DMS153 (cell line): ENCODE measurements at places on chromosomes 5 and 9.

- DNase-seq, result no peak
These were observed 163.6 kb downstream of the ZDHHC21 start for GRCh38 chr9:14529629-14530028.

GRCh38 chr5:86971034-86971571 lies 296.6 kb upstream of the RASA1 start:
- no peak for DNase-seq

- no peak for DNase-seq
These were observed 30.7 kb upstream of the TMEM250 start for GRCh38 chr9:136149337-136149736.

DNA sequence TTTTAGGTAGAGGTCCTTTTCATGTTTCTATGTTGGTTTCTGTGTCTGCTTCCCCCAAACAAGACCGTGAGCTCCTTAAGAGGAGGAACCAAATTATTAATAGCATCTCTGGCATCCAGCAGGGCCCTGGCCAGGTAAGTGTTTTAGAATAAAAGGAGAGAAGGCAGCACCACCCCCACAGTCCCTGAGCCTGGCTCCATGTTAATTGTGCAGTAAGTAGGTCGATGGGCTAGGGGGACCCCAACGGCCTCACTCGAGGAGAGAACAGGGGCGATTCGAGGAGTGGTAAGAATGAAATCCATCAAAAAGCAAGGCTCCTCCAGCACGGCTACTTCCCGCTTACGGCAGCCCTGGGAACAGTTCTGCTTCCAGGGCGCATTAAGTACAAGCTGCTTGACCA lies 67.0 kb downstream of the GABBR2 start:
- no peak for DNase-seq

DNA sequence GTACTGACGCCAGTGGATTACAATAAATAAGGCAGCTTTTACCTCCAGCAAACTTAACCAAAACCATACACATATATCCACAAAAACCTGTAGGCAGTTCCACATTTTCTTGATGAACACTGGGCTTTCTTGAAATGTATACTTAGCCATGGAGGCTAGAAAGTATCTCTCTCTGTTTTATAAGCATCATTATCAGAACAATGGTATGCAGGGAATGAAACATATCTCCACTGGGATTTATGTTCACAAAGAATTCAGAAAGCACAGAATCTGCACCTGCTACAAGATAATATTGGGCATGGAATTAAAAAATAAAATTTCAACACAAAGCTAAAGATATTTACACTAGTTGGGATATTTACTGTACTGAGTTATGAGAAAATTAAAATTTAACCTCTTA lies 126.1 kb upstream of the RASA1 start:
- DNase-seq, result no peak

GRCh38 chr5:116378777-116379121 lies 195.9 kb downstream of the SEMA6A start:
- DNase-seq, result no peak

DNA sequence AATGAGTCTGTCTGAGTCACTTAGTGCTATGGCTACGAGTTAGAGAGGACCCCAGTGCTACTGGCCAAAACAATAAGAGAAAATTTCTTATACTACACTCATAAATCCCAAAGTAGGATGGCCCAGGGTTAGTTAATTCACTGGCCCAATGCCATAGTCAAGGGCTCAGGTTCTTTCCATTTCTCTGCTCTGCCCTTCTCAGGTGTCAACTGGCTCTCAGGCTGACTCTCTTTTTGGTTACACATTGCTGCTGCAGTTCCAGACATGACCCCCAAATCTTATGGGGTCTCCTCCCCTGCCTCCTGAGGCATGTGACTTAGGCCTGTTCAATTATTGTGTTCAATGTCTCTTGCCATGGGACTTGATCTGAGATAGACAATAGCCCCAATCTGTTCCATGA lies 70.4 kb downstream of the ARHGEF37 start:
- DNase-seq, result no peak

- DNase-seq, result no peak
These were observed 83.7 kb downstream of the TRPM6 start for GRCh38 chr9:74804018-74804385.

GRCh38 chr5:8865686-8866374 lies 680.0 kb downstream of the SEMA5A start:
- no peak for DNase-seq

GRCh38 chr9:131668439-131669268 lies 71.2 kb downstream of the RAPGEF1 start:
- no peak for DNase-seq

DNA sequence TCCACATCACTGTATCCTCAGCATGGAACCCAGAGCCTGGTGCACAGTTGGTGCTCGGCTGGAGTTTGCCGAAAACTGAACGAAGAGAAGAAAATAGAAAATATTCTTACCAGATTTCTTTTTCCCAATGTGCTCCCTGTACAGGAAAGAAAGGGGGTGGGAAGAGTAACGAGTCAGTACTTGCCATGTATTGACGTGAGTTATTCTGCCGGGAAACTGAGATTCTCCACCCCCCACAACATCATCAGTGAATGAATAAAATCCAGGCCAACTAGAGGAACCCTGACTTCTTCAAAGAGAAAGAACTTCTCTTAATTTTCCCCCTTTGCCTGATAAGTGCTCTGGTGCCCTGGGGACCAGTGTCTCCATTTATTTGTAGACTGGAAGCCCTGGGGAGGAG lies 80.6 kb downstream of the SH3PXD2B start:
- DNase-seq, result no peak

- no peak for DNase-seq
These were observed 331.1 kb downstream of the TMEM38B start for GRCh38 chr9:106025453-106025852.

GRCh38 chr5:160133918-160134304 lies 14.7 kb upstream of the PWWP2A start:
- no peak for DNase-seq

- DNase-seq, result peak; percentile 47
These were observed 72.1 kb upstream of the ATP10B start for GRCh38 chr5:160923936-160924710.

DNA sequence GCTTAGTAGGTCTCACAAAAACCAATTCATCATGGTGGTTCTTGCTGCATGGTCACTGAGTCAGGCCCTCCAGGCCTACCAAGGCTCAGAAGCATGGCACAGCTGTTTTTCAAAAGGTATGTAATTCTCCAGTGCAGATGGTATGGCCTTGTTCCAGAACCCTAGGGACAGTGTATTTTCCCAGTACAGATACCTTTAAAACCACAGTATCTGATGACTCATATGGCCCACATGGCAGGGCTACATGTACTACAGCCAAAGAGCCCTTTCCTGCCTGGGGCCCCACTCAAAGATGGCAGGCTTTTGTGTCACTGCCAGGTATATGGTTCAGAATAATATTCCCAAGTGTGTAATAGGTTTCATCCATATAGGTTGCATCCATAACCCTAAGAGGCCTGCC lies 16.5 kb downstream of the CSF2 start:
- DNase-seq, result no peak

DNA sequence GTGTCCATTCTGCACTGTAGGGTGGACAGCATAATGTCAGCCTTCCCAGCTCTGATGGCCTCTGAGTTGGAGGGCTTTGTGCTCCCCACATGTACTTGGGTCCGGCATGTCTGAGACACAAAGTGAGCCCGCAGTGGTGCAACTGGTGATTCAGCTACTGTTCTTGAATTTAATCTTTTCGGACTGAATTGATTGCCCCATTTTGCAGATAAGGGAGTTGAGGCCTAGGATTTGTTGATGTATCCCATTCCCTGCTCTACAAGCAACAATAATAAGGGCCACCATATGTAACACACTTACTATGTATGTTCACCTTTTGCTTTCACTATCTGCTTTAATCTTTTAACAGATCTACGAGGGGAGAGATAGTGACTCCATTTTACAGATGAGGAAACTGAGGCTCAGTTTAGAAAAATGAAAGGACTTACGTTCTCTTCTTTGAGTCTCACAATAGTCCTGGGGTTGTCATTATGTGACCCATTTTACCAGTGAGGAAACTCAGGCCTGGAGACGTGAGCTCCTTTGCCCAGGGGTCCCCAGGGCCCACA lies 4.5 kb downstream of the GSN start:
- DNase-seq, result no peak

DNA sequence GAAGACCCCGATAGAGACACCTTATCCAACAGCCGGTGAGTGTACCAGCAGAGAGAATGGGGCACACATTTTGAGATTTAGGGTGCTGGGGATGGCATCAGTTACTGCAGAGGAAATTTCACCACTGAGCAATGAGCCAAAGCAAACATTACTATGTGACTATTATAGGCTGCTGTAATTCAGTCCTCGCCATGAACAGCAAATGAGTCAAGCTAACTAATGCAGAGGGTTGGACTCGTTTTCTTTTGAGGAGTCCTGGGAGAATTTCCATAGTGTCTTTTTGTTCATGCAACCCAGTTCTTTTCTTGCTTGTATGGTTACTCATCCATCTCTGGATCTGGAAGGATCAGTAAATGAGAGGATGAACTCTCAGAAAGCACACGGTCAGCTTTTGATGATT lies 323.8 kb downstream of the PSAT1 start:
- no peak for DNase-seq

- DNase-seq, result no peak
These were observed 38.9 kb upstream of the GNAQ start for GRCh38 chr9:78070521-78070920.

- DNase-seq, result no peak
These were observed 2.3 kb downstream of the ANXA2R start for GRCh38 chr5:43037636-43038495.

DNA sequence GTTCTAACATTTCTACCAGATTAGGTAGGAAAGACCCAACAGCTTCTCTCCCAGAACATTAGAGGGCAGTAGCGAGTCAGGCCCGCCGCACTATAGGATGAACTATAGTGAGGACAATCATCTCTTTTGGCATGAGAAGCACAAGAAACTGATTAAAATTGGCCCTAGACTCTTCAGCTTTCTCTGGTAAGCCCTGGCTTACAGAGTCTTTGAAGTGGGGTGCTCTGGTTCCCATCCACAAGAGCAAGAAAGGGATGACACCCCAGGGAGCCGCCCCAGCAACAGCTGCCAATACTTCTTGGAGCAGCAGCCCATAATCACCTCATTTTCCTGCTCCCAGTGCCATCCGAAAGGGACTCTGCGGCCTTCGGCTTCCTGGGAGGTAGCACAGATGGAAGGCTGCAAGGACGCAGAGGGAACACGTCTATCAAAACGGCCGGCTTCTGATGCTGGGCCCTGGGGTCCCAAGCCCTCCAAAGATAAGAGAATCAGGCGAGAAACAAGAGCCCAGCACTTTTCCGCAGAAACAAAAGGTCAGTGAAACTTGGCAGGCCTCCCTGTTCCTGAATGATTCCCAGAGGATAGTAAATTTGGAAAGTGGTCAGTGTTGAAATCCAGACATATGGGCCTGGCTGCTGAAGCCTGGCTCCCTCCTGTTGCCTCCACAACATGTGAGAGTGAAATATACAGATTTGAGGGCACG lies 69.3 kb downstream of the HSD17B3 start:
- DNase-seq, result no peak

DNA sequence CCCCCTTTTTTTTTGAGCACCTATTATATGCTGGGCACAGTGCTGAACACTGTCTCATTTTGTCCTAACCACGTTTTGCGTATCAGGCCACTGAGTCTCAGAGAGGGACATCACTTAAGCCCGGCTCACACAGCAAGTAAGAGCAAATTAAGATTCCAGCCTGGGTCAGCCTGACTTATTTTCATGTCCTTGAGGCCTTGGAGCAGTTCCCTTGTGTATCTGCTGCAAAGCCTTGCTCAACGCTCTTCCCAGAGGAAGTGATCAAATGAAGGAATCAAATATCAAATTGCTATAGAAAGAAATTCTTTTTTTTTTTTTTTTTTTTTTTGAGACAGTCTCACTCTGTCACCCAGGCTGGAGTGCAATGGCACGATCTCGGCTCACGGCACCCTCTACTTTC lies 30.7 kb downstream of the ERGIC1 start:
- no peak for DNase-seq

GRCh38 chr5:170336065-170336464 lies 38.5 kb upstream of the LCP2 start:
- no peak for DNase-seq

- DNase-seq, result peak; percentile 6
These were observed 198.8 kb downstream of the AUH start for GRCh38 chr9:91162784-91163443.

DNA sequence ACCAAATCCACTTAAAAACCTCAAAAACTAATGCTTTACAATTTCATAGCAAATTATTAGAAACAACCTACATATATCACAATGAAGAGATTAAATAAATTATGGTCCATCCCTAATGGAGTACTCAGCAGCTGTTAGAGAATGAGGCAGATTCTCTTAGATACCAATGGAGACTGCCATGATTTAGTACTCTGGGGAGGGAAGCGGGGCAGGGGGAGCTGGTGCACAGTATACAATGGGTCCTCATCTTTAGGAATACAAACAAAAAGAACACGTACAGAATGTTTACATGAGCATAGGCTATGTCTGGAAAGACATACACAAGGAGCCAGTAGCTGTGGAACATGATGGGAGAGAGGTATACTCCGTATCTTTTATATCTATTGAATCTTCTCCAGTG lies 2.0 kb downstream of the LIFR start:
- no peak for DNase-seq

DNA sequence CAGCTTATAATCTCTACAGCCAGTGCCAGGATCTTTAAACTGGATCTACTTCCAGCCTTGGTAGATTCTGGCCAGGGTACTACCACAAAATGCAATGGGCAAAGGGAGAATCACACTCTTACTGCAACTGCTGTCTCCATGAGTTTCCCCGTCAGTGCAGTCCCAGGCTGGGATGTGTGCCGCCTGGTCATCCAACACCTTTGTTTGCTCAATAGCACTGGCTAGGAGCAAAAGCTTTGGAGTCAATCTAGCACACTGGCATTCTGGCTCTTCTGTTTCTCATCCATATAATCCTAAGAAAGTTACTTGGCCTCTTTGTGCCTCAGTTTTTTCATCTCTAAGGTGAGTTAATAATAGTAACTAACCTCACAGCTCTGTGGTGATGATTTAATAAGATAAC lies 96.9 kb downstream of the FBN2 start:
- DNase-seq, result no peak

DNA sequence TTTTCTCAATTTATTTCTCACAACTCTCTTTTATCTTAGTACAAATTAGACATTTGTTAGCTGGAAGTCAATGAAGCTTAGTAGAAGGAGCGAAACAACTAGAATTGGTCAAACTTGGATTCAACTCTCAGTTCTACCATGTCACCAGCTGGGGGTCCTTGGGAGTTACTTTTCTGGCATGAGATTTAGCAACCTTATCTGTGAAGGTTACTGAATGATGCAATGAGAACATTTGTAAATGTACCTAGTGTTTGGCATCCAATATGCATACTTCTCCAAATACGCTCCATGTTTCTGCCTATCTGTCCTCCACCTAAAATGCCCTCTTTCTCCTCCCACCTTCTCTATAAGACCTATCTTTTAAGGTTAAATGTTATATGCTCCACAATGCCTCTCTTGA lies 6.3 kb downstream of the HNRNPA0 start:
- no peak for DNase-seq
